ENCODE measurements at places on chromosomes 11 and 22.

DNA sequence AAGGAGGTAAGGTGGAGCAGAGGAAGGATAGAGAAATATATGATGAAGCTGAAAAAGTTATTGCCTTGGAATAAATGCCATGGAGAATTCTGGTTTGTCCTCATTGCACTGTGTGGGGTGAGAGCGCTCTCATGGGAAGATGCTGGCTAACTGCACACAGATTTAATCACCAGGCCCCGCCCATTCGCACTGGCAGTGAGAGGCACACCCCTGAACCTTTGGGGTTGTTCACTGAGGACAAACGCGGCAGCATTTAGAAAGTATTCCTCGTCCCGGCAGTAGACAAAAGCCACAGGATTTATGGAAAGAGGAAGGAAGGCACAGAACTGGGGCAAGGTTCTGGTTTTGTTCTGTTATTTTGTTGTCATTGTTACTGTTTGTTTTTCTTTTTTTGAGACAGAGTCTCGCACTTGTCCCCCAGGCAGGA, 70.2 kb downstream of the MED15 start:
- DNase-seq: peak; percentile 6

DNA sequence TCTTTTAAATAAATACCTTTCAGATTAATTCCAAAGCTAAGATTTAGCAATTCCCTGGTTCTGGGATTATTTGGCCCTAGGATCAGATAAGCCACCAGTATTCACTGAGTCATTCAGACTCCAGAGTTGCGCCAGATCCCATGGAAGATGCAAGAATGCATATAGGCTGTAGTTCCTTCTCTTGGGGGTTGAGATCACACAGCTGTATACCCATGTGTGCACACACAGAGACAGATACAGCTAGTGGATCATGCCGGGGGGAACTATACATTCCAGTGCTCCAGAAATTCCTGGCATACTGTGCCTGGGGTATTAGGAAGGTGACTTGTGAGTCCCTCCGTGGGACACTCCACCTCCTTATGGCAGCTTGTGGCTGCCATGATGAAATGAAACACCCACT, 75.4 kb downstream of the ZBTB16 start:
- DNase-seq: peak; percentile 76

DNA sequence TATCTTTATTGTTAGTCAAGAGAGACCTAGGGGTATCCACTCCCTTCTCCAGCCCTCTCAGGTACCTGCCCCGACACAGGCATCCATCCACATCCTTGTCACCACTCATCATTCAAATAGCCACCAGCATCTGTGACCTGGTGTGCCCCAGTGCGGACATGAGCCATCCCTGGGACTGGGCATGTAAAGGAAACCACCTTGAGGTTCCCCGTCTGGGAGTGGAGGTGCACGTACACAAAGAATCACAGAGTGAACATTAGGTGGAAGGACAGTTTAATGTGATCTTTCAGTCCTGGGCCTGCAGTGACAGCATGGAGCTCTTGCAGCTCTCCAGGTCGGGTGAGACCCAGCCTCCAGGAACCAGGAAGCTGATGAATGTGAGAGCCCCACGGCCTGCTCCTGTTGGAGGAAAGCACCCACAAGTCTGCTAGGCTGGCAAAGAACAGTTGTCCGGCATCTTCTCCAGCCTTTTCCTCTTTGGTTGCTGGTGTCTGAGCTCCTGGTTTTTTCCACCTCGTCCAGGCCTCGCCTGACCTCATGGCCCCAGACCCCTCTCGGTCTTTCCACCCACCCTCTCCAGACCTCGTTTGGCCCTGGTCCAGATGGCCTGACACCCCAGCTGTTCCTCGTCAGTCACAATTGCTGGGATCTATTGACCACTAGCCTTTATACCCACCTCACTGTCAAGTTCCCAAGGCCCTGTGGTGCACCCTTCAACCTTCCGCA, 16.5 kb downstream of the PSMD13 start:
- no peak for DNase-seq

GRCh38 chr11:58562375-58562800, 13.3 kb downstream of the LPXN start:
- no peak for DNase-seq

DNA sequence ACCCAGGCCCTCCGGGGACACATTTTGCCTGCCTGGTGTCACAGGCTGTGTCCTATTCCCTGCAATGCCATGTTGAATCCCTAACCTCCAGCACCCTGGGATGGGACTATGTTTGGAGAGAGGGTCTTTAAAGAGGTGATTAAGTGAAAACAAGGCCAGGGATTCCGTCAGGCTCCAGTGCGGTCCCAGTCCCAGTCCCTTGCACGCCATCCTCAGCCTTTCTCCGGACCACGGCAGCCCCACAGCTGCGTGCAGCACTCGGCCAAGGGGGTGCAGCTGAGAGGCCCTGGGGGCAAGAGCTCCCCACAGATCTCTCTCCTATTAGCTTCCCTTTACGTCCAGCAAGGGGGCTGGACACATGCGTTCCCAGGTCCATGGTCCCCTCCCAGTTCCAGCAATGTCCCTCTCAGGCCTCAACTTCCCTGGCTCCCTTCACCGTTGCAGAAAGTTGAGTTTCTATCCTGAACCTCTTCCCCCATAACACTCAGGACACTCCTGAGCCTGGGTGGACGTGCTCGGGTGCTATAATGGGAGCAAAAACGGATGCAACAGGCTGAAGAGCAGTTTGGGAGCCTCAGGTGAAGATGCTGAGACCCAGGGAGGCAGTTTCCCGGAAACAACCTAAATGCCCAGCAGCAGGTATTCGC, 1422.7 kb downstream of the BRD1 start:
- DNase-seq: no peak

DNA sequence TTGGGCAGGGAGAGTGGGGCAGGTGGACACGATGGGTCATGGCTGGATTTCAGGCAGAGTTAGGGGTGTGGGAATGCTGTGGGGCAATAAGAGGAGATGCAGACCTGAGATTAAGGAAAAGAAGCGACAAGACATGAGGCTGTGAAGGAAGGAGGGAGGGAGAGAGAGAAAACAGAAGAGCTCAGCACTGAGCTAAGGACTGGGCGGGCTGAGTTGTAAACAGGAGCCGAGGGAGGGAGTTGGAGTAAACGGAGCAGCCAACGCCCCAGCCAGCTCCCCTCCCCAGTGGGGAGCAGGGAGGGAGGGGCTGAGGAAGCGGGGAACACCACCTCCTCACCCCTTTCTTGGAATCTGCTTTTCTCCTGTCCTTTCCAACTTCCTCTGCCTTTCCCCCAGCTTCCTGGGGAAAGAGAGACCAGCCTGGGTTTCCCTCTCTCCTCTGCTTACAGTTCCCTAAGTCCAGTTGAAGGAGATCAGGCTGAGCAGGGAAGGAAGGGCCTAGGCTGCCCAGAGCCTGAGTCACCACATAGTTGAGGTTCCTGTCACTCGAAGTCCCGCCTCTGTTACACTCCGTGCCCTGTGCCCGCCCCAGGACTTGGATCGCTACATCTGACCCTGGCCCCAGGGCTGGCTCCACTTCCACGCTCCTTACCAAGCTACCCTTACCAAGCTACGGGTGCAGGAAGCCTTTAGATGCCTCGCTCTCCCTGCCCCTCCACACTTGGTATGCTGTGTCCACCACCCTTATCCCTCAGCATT, 6.7 kb upstream of the AHNAK start:
- DNase-seq: peak; percentile 90

DNA sequence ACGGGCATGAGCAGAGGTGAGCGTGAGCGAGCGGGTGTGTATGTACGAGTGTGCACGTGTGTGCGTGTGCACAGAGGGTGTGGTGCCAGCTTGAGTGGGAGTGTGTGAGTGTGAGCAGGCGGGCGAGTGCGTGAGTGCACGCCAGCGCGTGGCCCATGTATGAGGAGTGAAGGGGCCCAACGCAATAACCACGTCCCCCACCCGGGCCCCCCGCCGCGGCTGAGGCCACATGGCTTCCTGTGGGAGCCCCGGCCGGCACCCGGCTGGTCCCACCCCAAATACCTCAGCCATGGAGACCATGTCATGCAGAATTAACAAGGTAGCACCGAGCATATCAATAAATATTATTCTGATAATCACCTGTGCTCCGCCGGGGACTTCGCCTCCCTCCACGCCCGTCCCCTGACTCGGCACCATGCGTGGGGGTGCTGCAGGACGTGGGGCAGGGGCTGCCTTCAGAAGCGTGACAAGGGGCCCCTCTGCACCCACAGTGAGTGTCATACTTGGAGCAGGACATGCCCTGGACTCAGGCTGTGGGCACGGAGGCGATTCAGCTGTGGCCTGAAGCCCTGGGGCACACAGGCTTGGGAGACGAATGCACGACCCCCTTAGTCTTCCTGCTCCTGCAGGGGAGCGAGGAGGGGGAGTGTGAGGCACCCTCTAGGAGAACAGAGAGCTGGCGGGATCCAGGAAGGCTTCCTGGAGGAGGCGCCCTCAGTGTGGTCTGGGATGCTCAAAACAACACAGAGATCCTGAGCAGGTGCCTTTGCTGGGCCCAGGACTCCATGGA, 5.6 kb upstream of the TRABD start:
- DNase-seq: no peak

- no peak for DNase-seq
Measured at GRCh38 chr11:16412525-16413172, 56.3 kb upstream of the SOX6 start.

GRCh38 chr11:70527429-70528045, 129.2 kb downstream of the CTTN start:
- no peak for DNase-seq

DNA sequence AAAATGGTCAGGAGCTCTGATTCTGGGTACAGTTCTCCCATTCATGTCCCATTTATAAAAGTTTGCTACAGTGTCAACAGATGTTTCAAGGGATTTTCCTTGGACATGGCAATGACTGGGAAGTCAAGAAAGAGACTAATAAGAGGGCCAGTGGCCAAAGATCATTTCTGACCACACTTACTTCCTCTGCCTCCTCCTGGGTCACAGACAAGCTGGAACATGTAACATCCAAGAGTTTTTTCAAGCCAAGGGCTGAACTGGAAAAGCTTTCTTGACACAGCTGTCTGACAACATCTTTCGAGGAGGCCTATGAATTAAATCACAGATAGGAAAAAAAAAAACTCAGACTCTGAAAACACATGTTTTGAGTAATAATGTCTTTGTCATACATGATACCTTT, 8.7 kb downstream of the COMMD9 start:
- no peak for DNase-seq
